Osteoblast (primary cell): ENCODE measurements at places on chromosomes 4 and X. TPM values are rescaled to one million over a fixed set of nuclear protein-coding genes. Genes with fewer than 3 reads are reported as not detected.

The CITED1 gene
- not detected in 2 replicates for total RNA-seq

- H3K27ac ChIP-seq, result no peak overlapping the region
- H3K4me1 ChIP-seq, result no peaks in the 10 kb centered on the region
- H3K4me3 ChIP-seq, result peak overlapping the region; percentile 56
- H3K27me3 ChIP-seq, result peaks cover 35% of the 10 kb centered on the region
Observed at GRCh38 chr4:186104890-186105646, 564 bp downstream of the FAM149A start.

DNA sequence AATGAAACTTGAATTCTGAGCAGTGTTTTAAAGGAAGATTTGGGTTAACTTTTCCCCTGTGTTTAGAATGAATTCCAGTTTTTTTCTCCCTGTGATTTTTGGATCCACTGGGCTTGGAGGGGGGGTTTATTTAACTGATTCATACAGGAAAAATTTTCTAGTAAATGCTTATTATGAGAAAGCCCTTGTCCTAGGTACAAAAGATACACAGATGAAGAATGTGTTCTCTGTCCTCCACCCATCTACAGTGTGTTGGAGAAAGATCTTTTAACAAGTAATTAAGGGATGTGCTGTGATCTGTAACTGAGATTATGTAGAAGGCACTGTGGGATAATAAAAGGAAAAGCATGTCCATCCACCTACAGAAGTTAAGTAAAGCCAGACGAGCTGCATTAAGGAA lies 103.9 kb downstream of the STIM2 start:
- no peaks in the 10 kb centered on the region for H3K27me3 ChIP-seq
- H3K4me3 ChIP-seq, result no peak overlapping the region
- peak; percentile 5 for DNase-seq
- H3K4me1 ChIP-seq, result peaks cover 11% of the 10 kb centered on the region
- H3K27ac ChIP-seq, result no peak overlapping the region

- peaks cover 12% of the 10 kb centered on the region for H3K4me1 ChIP-seq
- no peaks in the 10 kb centered on the region for H3K36me3 ChIP-seq
- no peak overlapping the region for H3K27ac ChIP-seq
- H3K27me3 ChIP-seq, result no peaks in the 10 kb centered on the region
- no peak overlapping the region for H3K4me3 ChIP-seq
Observed at GRCh38 chr4:146032234-146032860, 93.7 kb upstream of the ZNF827 start.

- peak; percentile 88 for DNase-seq
- no peaks in the 10 kb centered on the region for H3K27me3 ChIP-seq
- no peaks in the 10 kb centered on the region for H3K36me3 ChIP-seq
- peaks cover 23% of the 10 kb centered on the region for H3K4me1 ChIP-seq
- H3K27ac ChIP-seq, result peak overlapping the region; percentile 97
Observed at GRCh38 chr4:75672461-75673026, 667 bp downstream of the G3BP2 start.

GRCh38 chrX:120264341-120264740 lies 13.7 kb downstream of the ZBTB33 start:
- no peak overlapping the region for H3K4me3 ChIP-seq
- no peaks in the 10 kb centered on the region for H3K36me3 ChIP-seq
- no peaks in the 10 kb centered on the region for H3K27me3 ChIP-seq
- DNase-seq, result no peak
- H3K27ac ChIP-seq, result no peak overlapping the region
- no peaks in the 10 kb centered on the region for H3K4me1 ChIP-seq

DNA sequence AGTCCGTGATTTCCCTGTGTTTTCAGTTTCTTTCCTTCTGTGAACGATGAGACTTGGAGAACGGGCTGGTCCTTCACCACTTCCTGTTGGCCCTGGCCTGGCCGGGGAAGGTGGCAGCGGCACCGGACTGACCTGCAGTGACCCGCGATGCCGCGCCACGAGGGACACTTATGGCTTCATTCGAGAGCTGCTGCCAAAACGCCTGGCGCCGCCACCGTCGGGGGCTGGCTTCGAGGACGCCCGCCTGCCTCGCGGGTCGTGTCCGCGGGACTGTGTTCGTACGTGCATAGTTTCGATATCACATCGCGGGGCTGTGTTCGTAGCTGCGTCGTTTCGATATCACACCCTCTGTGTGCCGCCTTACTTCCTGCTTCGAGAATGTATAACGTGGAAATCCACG lies 7.5 kb upstream of the UVSSA start:
- no peak overlapping the region for H3K4me3 ChIP-seq
- H3K4me1 ChIP-seq, result peaks cover 6% of the 10 kb centered on the region
- DNase-seq, result no peak
- H3K27me3 ChIP-seq, result no peaks in the 10 kb centered on the region

GRCh38 chrX:132169554-132169953 lies 41.7 kb upstream of the FRMD7 start:
- H3K27me3 ChIP-seq, result peaks cover 10% of the 10 kb centered on the region
- no peak overlapping the region for H3K4me3 ChIP-seq
- DNase-seq, result no peak
- no peaks in the 10 kb centered on the region for H3K36me3 ChIP-seq
- H3K27ac ChIP-seq, result no peak overlapping the region

DNA sequence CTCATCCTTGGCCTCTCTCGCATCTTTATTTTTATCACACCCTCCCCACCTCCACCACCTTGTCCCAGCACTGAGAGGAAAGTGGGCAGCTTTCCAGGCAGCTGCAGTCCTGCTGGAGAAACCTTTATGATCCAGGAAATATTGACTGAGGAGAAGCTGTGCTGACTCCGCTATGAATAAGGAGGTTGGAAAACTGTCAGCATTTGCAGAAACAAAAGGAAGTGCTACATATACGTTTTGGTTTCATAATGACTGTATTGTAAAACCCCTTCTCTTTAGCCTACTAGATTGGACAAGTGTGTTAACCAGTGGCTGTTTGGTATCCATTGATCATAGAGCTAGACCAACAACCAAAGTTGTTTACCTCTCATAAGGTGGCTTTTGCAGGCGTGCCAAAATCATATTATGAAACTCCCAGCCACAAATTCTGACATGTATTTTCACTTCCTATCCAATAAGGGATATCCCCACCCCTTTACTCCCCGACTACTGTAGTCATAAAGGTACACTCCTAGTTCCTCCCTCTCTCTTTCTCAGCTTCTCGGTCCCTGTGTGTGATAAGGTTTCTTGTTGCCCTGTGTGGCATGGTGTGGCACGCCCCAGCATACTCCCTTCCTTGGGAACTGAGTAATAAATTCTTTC lies 88.4 kb downstream of the GPR143 start:
- DNase-seq, result no peak
- H3K36me3 ChIP-seq, result no peaks in the 10 kb centered on the region
- H3K4me3 ChIP-seq, result no peak overlapping the region
- no peaks in the 10 kb centered on the region for H3K27me3 ChIP-seq
- no peak overlapping the region for H3K27ac ChIP-seq

DNA sequence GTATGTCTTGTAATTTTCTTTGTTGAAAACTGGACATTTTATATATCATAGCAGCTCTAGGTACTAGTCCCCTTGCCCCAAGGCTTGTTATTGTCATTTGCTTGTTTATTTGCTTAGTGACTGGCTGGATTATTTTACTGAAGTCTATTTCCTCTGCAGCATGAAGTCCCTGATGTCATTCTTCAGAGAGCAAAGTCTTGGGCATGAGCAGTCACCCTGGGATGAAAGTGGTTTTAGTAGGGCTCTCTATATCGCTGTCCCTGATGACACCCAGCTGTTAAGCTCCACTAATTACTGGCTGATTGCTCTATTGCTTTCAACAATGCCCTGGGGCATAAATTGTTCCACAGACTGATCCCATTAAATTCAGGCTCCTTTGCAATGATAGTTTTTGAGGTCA lies 113.5 kb upstream of the USP9X start:
- H3K4me1 ChIP-seq, result no peaks in the 10 kb centered on the region
- peak; percentile 35 for DNase-seq
- peaks cover 6% of the 10 kb centered on the region for H3K27me3 ChIP-seq
- no peaks in the 10 kb centered on the region for H3K36me3 ChIP-seq
- H3K4me3 ChIP-seq, result no peak overlapping the region

DNA sequence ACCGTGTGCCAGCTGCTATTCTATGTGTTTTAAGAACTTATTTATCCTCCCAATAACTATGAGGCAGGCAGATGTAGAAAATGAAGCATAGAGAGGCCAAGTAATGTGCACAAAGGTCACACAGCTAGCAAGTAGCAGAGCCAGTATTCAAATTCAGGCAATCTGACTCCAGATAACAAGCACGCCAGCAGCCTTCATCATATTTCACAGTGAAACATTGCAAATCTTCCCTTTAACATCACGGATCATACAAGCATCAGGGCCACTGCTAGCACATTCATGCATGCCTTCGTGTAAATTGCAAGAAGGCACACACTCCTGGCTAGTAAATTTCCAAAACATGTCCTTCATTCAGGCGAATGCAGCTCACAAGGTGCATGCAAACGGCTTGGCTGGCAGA lies 33.1 kb downstream of the MAOB start:
- no peak overlapping the region for H3K4me3 ChIP-seq
- H3K36me3 ChIP-seq, result no peaks in the 10 kb centered on the region
- no peak overlapping the region for H3K27ac ChIP-seq
- H3K4me1 ChIP-seq, result no peaks in the 10 kb centered on the region
- peaks cover 19% of the 10 kb centered on the region for H3K27me3 ChIP-seq
- no peak for DNase-seq

DNA sequence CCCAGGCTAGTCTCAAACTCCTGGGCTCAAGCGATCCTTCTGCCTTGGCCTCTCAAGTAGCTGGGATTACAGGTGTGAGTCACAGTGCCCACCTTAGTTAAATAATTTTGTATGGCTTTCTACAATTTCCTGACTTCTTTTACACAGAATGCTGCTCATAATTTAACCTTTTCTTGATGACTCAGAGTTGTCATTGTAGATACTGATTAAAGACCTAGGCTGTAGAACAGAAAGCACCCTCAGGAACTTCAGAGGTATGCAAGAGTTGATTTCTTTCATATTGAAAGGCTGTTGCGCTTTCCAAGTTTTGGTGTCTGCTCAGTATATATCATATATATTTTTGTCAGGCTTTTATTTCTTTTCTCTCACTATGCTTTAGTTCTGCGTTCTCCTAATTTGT lies 21.1 kb upstream of the GPR34 start:
- DNase-seq, result no peak
- no peaks in the 10 kb centered on the region for H3K36me3 ChIP-seq
- peaks cover 6% of the 10 kb centered on the region for H3K4me1 ChIP-seq
- H3K27me3 ChIP-seq, result peaks cover 3% of the 10 kb centered on the region
- no peak overlapping the region for H3K27ac ChIP-seq
- H3K4me3 ChIP-seq, result no peak overlapping the region
